ENCODE measurements at places on chromosomes 12 and 14.

GRCh38 chr14:32374155-32374554, 45.1 kb downstream of the AKAP6 start:
- no peak for DNase-seq

DNA sequence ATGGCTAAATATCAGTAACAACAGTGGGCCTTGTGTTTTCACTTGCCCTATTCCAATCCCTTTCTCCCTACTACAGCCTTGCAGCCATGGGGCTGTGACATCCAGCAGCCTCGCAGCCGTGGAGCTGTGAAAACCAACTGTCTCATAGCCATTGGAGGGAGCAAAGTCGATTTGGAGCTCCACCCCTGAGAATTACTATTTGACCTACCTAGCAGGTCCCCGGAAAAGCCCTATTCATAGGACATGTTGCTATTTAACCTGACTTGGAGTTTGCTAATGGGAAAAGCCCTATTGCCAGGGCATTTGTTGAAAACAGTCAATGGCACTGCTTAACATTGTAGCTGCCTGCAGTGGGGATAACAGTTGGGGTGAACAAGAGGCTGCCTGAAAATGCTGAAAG, 33.3 kb downstream of the ERG28 start:
- no peak for DNase-seq

GRCh38 chr12:19332196-19332595, 107.1 kb upstream of the AEBP2 start:
- no peak for DNase-seq

GRCh38 chr14:102583726-102584125, 8.7 kb upstream of the RCOR1 start:
- no peak for DNase-seq

All from HuH-7.5 (cell line).